ENCODE measurements at places on chromosomes 4 and X.

DNA sequence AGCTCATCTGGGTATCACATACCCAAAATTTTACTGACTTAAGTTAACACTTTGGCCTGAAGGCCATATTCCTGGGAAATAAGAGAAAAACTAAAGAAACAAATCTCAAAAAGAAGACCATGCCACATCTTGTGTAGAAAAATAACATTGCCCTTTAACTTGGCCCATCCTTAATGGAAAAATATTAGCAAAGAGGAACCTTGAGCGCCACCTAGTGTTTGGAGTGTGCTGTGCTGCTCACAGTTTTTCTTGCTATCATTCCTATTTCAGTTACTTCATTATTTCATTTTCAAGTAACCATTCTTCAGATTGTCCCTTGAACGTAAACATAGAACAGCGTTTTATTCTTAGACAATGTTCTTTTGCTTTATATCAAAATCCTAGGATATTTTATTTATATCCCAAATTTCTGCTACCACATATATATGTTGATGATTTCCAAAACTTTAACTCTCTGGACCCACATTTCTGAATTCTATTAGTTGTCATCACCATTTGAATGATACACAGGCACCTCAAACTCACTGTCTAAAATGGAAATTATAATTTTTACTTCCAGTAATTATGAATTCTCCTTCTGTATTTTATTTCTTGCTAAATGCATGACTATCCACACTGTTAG lies 999.0 kb upstream of the ADGRL3 start:
- no peak for DNase-seq

GRCh38 chr4:20528508-20528907 lies 171.8 kb upstream of the PACRGL start:
- no peak for DNase-seq

DNA sequence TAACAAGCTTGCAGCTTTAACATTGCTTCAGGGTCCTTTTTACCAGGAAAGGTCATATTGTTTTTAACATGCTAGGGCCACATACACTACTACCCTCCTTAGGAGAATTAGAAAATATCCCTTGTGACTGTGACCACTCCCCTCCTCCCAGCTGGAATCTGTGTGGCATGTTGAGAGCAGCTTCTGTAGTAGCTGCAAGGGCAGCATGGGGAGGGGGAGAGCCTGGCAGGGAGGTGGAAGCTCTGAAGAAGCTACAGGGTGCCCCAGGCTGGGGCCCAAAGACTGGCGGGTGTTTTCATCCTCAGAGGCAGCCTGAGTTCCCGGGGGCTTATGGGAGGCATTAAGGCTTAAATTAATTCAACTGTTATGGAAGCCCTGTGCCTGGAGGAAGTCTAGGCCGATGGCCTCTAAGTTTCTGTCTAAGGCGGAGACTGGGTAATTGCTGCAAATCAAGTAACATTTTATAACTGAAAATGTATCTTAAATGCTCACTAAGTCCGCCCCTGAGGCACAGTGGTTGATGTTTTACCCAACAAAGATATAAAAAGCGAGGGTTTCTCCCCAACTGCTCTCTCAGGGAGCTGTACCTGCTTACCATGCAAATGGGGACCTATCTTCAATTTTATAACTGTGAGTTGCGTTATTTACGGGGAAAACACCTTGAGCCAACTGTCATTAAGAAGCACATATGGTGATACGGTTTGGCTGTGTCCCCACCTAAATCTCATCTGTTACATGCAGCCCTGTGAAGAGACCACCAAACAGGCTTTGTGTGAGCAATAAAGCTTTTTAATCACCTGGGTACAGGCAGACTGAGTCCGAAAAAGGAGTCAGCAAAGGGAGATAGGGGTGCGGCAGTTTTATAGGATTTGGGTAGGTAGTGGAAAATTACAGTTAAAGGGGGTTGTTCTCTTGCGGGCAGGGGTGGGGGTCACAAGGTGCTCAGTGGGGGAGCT lies 37.4 kb upstream of the STS start:
- DNase-seq = no peak

DNA sequence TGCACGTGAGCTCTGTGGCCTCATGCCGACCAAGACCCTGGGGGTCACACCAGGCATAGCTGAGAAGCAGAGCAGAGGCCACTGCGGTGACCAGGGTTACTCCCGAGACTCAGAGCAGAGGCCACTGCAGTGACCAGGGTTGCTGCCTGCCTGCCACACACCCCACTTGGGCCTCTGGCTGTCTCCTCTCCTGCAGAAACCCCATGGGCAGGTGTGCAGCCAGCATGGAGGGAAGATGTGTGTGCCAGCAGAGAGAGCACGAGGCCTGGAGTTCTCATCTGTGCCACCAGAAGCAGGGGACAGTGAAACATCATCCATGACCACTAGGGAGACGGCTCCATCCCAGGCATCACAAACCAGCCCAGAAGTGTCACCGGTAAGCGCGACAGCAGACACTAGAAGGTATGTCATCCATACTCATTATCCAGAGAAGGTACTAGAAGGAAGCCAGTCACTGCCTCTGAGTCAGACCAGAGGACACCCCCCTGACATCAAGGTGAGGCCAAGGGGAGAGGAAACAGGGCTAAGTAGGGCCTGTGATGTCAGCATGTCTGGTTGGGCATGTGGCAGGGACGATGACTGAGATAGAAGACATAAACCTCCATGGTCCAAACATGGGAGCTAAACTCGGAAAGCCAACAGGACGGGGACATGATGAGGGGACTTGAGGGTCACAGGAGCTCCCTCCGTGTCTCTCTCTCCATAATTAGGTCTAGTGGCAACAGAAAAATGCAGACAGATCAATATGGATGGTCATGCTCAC lies 24.2 kb upstream of the SPON2 start:
- no peak for DNase-seq

DNA sequence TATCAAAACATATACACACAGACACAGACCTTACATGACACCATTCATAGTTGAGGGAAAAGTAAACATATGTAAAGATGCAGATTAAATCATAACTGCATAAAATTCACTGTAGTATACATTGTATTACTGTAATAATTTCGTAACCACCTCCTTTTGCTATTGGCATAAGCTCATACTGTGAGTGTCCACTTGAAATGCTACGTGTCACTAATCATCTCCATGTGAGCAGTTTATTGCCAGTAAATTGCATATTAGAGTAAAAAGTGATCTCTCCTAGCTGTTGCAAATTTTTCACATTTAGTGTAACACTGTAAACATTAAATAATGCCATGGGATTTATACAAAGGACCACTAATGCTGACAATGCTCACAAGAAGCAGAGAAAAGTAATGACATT lies 256.7 kb upstream of the GNPDA2 start:
- DNase-seq = no peak

DNA sequence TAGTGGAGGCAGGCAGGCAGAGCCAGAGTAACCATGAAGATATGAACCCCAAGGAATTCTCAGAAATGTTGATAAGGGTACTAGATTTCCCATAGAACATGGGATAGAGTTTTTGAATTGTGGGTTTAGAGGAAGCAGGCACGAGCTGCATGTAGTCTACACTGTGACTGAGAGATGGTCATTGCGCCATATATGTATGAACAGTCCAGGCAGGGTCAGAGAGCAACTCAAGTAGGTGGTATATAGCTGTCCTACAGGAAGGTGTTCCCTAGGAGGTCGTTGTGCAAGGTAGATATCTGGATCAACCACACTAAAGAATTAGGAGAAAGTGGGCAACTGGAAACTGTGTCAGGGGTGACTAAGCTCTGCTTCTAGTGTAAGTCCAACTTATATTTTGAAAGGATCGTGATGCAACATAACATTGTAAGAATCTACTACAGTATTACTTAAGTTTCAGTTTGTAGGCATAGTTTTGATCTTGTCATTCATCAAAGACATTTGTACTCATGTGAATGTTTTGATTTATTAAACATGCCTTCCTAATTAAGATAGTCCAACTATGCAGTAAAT lies 94.6 kb downstream of the HPGD start:
- no peak for DNase-seq

DNA sequence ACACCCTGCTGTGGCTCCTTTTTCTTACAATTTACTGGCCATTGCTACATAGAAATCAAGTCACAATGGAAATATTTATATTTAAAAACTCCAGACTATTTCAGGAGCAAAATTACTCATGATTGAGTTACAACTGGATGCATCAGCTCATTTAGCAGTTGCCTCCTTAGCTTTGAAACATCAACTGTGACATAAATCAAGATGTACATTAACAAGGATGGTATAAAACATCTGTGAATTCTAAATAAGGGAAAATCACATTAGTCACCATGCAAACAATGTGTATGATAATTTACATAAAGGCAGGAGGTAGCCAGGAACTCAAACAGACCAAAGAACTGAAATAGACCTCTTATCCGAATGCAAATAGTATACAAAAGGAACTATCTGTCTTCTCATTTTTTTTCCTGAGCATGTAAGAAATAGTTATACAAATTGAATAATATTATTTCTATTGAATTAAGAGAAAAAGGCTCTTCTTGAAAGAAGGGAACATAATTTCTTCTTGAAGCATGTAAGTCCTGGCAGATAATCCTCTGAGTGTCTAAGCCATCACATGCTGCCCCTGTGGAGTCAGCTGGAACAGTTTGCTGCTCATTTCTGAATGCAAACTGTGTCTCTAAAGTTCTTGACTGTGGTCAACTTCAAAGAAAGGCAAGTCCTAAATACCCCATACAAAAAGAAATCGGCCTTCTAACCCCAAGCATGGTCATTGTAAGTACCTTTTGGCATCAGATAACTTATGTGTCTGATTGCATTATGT lies 151.2 kb downstream of the NAA11 start:
- DNase-seq = no peak

DNA sequence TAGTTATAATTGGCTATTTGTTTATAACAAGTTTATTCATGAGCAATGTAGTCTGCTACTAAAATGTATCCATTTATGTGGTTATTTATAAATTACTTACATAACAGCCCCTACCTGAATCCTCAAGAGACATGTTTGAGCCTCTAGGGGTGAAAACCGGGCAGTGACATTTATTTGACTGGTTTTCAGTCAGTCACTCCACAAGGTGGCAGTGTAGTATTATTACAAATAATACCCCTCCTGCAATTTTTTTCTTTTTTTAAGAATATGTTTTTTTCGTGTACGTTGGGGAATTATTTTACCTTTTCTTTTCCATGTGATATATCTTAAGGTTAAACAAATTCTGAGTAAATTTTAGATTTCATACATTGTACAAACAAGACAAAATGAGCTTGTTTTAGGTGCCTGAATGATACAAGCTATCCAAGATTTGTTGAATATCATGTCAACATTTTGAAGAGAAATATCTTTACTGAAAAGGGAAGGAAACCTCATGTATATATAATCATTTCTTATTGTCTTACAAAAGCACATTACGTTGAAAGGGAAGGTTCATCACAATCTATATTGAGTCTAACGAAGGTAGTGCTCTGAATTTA lies 598.7 kb upstream of the TECRL start:
- DNase-seq = no peak

- no peak for DNase-seq
These were observed 93.1 kb downstream of the GATB start for GRCh38 chr4:151667666-151668065.

DNA sequence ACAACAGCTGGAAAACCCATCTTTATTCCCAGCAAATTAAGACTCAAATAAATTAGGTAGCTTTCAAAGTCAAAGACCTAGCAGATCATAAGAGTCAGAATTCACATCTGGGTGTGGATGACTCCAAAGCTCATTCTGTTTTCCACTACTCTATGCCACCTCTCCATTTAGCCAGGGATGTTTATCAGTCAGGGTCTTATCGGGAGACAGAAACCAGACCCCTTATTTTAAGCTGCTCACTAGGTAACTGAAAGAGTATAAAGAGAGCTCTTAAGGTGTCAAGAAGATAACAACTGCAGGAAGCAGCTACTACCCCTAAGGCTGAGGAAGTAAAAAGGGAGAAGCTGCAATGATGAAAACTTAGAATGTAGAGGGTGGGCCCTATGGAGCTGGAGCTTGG lies 333.7 kb upstream of the KLF3 start:
- DNase-seq = no peak

GRCh38 chr4:150875367-150875766 lies 139.7 kb downstream of the LRBA start:
- no peak for DNase-seq

- no peak for DNase-seq
These were observed 332.5 kb upstream of the ZFP42 start for GRCh38 chr4:187663076-187663475.

- DNase-seq = peak; percentile 17
These were observed 72.8 kb downstream of the SLC9A7 start for GRCh38 chrX:46686003-46686645.

GRCh38 chr4:128812442-128813235 lies 3.1 kb downstream of the JADE1 start:
- DNase-seq = peak; percentile 8

DNA sequence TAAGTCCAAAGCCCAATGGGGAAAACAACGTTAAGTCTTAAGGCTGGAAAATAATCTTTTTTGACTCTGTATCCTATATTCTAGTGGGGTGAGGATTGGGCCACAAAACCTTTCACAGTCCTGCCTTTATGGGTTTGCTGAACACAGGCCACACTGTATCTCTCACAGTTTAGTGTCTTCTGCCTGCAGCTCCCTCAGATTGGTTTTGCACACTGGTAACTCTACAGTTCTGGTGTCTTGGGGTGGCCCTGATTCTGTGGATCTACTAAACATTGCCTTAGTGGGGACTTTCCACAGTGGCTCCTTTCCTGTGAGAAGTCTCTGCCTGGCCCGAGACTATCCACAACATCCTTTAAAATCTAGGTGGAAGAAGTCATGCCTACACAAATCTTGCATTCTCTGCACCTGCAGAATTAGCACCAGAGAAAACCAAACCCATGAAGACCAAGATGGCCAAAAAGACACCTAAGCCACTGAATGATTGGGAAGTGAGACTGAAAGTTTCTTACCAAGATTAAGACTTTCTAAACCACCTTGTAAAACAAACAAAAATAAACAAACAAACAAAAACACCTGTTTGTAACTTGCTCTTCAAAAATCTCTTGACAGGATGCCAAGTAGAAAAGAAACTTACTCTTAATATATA lies 150.4 kb upstream of the PCDH10 start:
- no peak for DNase-seq

DNA sequence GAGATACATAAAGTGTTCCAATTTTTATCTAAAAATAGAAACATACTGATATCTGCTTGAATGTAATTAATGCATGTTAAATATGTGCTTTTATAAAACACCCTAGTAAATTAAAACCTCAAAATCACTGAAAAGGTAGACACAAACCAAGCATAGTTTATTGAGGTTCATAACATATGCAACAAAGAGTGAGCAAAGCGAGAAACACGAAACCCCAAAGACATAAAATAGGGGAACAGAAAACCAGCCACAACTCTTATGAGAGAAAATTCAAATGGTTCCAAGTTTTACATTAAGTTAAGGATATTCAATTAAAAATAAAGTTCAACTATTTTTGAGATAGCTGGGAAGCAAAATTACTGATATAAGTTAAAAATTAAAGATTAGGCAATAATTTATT lies 336.4 kb upstream of the AGA start:
- DNase-seq = no peak

GRCh38 chr4:52244103-52244775 lies 193.1 kb downstream of the SPATA18 start:
- no peak for DNase-seq

DNA sequence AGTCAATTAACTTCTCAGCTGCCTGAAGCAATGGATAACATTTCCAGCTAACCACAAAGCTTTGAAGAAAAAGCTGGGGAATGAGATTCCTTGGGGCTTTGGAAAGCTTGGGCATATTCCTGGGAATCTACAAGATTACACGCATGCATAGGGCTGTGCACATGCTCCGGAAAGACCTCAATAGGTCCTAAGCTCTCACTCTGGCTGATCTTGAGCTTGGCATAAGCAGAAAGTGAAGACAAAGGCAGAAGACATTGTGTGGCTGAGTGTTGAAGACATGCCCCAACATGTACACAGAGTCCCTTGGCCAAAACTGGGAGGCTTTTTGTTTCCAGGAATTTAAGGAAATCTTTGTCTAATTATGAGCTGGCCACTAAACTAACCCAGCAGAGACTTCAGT lies 31.2 kb downstream of the ATG4A start:
- no peak for DNase-seq
